ENCODE measurements at places on chromosomes 4 and X.

GRCh38 chr4:79864500-79865200, 208.4 kb downstream of the ANTXR2 start:
- DNase-seq: no peak

DNA sequence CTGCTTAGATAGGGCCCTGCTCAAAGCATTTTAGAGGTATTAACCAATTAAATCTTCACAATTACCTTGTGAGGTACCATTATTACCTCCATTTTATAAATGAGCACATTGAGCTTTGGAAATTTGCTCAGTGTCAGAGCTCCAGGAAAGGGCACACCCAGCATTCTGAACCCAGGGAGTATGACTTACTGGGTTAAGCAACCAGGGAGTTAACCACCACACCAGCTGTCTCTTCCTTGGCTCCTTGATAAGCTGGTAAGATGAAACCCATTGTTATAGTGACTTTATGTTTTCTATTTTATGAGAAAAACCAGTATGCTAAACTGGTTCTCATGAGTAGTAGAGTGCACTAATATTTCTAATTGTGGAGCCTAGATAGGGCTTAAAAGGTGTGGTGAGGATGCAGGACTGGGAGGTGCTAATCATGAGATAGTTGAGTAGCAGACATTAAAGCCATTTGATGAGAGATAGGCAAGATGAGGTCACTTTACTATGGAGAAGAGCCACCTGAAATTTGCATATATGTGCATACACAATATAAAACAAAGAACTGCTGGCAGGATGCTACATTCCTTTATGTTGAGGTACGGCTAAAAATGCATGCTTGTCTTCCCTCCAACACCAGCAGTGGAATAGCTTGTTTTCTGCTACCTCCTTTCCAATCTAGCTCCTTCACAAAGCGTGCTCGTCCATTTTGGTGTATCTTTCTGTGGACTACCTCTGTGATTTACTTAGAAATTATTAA, 556.1 kb downstream of the SPRY1 start:
- no peak for DNase-seq

- DNase-seq: no peak
These were observed 8.8 kb upstream of the TBC1D25 start for GRCh38 chrX:48530736-48531135.

GRCh38 chrX:42755815-42756214, 22.1 kb downstream of the PPP1R2C start:
- DNase-seq: no peak

DNA sequence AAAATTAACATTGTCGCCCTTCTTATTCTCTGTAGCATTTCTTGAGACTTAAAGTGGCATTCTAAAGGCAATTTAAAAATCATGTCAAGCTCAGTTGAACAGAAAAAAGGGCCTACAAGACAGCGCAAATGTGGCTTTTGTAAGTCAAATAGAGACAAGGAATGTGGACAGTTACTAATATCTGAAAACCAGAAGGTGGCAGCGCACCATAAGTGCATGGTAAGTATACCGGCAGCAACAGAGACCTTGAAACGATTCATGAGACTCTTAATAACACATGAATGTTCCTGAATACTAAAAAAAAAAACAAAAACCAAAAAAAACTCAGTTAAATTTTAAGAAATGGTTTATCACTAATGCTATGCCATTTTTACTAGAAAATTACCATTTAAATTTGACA, 82.4 kb upstream of the HPRT1 start:
- DNase-seq: no peak

GRCh38 chr4:76655566-76656479, 220.8 kb downstream of the SHROOM3 start:
- DNase-seq: no peak

DNA sequence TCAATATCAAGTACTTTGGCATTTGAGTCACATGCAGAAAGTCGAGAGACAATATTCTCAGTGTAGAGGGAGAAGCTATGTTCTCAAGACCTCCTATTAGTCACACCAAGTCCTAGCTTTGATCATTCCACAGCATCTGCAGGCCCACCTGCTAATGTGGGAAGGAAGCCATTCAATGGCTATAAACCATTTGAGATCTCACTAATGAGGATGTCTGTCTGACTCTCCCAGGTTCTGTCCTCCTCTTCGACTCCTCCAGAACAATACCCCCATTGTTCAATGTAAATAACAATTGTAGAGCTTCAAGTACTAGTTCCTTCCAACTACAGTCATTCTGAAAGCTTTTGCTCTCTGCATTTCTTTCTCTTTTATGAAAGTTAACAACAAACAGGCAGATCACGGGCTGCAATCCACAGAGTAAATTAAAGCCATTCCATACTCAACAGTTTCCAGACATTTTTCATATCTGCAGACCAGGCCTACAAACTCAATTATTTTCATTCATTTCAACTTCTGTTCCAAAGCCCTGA, 140.2 kb upstream of the EDNRA start:
- no peak for DNase-seq

- no peak for DNase-seq
These were observed 62.4 kb upstream of the WDFY3 start for GRCh38 chr4:85028910-85029309.

DNA sequence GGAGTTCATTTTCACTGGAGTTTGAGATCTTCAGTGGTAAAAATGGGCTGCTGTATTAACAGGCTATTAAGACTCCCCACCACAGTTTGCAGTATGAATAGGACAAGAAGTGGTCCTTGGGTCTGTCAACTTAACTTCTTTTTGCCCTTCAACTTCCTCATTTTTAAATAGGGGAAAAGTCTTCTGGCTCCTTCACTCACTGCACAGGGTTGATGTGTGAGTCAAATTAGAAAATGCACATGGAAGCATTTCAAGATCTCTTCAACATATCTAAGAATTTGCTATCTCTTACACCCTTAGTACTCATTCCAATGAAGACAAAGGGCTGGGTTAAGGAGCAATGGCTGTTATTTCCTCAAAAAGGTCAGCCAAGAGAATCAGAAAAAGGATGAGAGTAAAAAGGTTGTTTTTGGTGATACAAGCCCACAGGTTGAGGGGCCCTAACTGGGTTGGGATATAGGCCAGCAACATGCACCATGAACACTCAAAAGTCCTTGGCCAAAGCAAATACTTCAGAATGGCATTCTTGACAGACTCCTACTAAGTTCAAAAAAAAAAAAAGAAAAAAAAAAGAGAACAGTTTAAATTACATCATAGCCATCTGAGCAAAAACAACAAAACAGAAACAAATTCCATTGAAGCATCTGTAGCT, 13.4 kb downstream of the PDE5A start:
- DNase-seq: no peak

GRCh38 chr4:81684352-81684751, 212.6 kb upstream of the RASGEF1B start:
- DNase-seq: no peak

DNA sequence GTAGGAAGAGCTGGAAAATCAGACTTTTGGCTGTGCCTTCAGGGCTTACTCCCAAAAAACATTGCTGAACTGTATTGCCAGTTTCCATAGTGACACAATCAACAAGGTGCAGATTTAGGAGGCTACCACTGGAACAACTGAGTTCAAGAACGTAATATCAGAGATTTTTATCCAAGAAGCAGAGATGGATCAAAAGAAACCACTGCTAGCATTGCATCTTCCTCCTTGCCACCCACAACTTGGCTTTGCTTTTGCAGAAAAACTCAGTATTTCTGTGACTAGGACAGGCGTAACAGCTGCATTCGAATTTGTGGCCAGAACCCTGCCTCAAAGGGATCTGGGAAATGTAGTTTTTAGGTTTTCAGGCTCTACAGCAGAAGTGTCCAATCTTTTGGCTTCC, 27.8 kb upstream of the WDFY3 start:
- DNase-seq: no peak

GRCh38 chrX:150651906-150652305, 41.3 kb upstream of the MTMR1 start:
- DNase-seq: no peak

DNA sequence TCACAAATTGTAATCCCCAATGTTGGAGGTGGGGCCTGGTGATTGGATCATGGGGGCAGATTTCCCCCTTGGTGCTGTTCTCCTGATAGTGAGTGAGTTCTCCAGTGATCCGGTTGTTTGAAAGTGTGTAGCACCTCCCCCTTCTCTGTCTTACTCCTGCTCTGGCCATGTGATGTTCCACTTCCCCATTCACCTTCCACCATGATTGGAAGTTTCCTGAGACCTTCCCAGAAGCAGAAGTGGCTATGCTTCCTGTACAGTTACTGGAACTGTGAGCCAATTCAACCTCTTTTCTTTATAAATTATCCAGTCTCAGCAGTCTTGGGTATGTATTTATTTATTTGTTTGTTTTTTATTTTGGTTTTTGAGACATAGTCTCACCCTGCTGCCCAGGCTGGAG, 143.2 kb downstream of the CPE start:
- DNase-seq: no peak

- DNase-seq: peak; percentile 15
These were observed 581.2 kb upstream of the IGFBP7 start for GRCh38 chr4:57691370-57691769.

DNA sequence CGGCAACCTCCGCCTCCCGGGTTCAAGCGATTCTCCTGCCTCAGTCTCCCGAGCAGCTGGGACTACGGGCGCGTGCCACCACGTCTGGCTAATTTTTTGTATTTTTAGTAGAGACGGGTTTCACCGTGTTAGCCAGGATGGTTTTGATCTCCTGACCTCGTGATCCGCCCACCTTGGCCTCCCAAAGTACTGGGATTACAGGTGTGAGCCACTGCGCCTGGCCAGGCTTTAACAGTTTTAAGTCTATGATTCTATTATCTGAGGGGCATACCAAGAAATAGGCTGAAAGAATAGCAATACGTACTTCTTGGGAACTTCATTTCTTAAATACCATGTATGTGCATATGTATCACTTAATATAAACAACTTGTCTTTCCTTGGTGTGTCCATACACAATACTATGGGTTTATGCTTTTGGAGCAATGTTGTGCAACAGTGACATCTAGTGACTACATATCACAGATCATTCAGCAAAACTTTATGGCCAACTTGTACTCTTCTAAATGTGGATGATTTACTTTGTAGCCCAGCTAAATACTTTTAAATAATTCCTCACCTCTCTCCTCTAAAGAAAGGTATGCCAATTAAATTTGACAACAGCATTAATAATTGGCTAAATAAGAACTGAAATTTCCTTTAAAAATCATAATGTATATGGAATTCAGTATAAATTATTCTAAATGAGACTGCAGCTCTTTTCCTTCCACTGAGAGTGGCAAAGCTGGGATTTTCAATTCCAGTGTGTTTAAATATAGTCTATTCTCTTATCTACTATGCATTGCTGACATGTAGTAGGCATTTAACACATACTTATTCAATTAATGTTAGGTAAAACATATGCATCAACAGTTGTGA, 10.4 kb downstream of the SLC9B1 start:
- DNase-seq: peak; percentile 39

- peak; percentile 53 for DNase-seq
These were observed at the start of gene TRIM61 for GRCh38 chr4:164977243-164978164. Gene TRIM61, minus strand, starts transcription at chr4:164977657. Its CDS starts 7,655 bp downstream, at chr4:164970002.

DNA sequence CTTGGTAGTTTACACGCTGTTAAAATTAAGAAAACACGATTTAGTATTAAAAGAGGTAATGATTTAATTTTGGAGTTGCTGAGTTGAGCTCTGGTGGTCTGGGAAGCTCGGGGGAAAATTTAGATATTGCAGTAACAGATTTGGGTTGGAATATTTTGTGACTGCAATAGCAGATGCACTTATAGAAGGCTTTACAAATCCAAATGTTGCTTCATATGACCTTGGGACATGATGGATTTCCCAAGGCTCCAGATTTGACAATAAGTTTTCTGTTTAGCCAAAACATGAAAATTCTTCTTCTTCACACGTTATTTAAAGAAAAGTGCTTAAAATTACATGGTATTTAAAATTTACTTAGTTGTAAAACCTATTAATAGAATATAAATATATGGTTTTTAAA, 302.0 kb downstream of the SPRY1 start:
- no peak for DNase-seq

DNA sequence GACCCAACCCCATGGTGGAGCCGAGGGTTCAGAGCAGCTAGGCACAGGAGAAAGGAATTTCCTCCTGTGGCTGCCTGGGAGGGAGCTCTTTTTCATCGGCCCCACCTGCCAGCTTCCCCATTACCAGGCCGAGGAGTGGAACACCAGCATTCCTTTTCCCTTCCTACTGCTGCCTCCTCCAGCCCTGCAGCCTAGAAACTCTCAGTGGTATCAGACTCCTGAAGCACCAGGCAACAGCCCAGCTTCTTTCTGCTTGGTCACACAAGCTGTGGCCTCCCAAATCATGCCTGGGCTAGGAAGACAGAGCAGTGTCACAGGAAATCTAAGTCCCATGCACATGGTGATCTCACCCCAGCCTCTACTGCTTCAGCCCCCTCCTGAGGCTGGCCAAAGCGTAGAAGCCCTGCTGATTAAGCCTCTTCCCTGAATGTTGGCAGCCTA, 30.1 kb downstream of the RTL5 start:
- DNase-seq: no peak

- DNase-seq: no peak
These were observed 39.5 kb downstream of the GUCY1A1 start for GRCh38 chr4:155706147-155706546.

DNA sequence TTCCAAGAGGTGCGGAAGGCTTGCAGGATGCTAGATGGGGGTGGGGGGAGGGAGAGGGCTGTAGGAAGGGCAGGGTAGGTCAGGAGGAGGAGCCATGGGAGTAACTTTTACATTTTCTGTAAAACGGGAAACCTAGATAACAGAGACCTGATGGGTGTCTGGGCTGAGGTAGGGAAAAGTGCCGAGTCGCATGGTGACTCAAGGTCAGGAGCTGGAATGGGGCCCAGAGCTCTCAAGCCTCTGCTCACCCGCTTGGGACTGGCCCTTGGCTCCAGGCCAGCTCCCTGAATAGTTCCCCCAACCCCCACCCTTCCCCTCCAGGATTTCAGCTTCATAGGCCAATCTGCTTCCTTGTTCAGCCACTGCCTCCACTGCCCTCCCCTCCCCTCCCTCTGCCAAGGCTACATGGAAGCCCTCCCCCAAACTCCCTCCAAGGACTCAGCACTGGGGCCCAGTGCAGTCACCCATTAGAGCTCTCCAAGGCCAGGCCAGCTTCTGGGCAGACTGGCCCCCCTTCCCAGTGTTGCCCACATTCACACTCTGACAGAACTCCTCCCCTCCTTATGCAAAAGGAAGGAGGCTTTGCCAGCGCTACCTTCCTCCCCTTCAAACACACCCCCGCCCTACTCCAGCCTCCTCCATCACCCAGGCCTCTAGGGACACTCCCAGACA, 43.6 kb downstream of the TSC22D3 start:
- no peak for DNase-seq

GRCh38 chr4:174189392-174190015, 94.0 kb downstream of the FBXO8 start:
- no peak for DNase-seq

DNA sequence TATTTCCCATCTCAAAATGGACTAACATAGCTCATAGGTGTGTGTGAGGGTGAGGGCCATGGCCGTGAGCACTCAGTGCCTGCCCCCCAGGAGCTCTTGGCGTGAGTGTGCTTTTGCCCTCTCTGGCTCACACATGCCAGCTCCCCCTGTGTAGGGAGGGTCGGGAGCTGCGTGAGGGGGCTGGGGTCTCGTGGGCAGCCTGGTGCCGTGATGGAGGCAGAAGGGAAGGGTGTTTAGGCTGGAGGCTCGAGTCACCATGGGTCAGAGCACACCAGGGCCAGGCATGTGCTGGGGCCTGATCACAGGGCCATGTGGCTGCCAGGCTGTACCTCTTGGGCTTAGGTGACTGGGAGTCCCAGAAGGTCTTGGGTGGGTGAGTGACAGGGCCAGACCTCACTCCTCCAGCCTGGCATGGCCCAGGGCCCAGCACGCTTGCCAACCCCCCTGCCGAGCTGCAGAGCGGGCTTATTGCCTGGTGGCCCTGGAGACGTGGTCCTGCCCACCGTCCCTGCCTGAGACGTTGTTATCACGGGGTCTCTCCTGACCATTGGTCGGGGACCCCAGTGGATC, 44.0 kb downstream of the ADRA2C start:
- no peak for DNase-seq

- DNase-seq: no peak
These were observed 131.3 kb upstream of the AP1S2 start for GRCh38 chrX:15985937-15986336.
